ENCODE measurements at places on chromosomes 4 and X.

GRCh38 chr4:54941994-54942552 lies 183.3 kb downstream of the KDR start:
- no peak for DNase-seq

DNA sequence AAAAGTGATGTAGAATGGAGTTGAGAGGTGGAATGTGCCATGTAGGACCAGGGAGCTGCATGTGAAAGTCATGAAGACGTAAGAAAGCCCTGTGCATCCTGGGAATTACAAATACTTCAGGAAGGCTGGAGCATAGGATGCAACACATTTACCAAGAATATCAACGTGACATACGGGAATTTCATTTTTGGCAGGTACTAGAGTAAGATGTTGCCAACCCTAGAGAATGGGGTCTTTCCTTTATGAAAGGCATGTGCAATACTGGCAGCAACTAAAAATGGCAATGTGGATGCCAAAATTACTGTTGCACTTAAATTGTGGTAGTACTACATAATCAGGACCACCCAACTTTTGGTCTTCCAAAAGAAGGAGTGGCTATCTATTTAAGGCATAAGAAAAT lies 188.0 kb downstream of the COL25A1 start:
- no peak for DNase-seq

DNA sequence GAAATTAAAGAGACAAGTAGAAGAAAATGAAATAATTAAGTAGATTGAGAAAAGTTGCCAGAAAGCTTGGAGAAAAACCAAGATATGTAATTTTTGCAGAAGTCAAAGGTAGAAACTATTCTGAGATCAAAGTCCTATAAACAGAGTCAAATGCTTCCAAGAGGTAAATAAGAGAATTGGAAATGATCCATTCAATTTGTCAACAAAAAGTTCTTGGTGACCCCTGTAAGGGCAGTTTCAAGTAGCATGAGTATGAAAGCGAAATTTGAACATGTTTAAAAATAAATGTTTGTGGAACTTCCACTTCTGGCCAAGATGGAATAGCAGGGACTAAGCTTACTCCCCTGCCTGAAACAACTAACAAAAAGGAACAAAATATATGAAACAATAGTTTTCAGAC lies 562.0 kb downstream of the SMARCA1 start:
- DNase-seq, result no peak

DNA sequence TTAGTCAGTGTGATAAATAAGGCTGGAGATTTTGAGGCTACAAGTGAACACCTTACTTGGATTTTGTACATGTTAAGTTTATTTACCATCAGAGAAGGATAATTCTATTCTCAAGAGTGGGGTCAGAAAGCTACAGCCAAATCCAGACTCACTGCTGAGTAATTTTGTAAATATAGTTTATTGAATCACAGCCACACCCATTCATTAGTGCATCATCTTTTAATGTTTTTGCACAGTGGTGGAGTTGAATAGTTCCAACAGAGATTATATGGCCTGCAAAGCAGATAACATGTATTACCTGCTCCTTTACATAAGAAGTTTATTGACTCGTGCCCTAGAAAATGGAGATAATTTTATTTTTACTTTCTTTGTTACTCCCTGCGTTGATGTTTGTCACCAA lies 60.4 kb downstream of the PCDH18 start:
- no peak for DNase-seq

- DNase-seq, result no peak
These were observed 56.5 kb downstream of the STAG2 start for GRCh38 chrX:124018023-124018422.

- DNase-seq, result no peak
These were observed 593 bp downstream of the SH3RF1 start for GRCh38 chr4:169269916-169270809.

GRCh38 chr4:32087211-32087610 lies 1367.0 kb downstream of the PCDH7 start:
- DNase-seq, result no peak

GRCh38 chr4:118954246-118954645 lies 65.6 kb downstream of the SYNPO2 start:
- no peak for DNase-seq

Measured in LNCaP clone FGC (cell line).